ENCODE measurements at places on chromosomes 6 and 20.

DNA sequence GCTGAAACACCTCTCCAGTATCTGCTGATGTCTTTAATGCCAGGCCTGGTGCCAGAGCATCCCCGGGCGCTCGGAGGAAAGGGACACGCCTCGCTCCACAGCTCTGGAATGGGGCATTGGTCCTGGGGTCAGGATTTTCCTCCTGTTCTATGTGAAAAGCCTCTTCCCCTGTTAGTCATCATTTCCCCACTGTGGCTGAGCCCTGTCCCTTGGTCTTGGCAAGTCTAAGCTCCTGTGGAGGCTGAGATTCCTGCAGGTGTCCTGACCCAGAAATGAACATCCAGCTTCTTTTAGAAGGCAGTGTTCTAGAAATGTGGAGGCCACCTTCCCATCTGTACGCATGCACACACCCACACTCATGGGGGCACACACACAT, 19.4 kb downstream of the SYNDIG1 start:
- DNase-seq: no peak

DNA sequence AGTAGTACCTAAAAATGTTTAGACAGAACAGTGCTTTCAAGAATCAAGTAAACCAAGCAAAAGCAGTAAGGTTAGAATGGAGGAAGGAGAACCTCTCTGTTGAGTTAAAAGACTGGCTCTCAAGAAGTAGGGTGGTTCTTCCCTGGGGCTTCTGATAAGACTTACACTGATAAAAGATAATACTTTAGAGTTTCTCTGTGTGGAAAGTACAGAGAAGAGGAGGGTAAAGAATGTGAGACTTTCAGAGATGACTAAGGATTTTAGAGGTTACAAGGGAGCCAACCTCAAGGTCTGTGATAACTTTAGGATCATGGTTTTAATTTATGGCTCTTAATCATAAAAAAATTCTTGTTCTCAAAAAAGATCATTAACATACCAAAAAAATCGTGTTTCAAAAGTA, 30.9 kb upstream of the ALDH8A1 start:
- no peak for DNase-seq

- DNase-seq: no peak
Observed at GRCh38 chr20:21432911-21433310, 35.6 kb upstream of the NKX2-4 start.

- DNase-seq: no peak
Observed at GRCh38 chr20:24701668-24702067, 232.2 kb downstream of the SYNDIG1 start.

DNA sequence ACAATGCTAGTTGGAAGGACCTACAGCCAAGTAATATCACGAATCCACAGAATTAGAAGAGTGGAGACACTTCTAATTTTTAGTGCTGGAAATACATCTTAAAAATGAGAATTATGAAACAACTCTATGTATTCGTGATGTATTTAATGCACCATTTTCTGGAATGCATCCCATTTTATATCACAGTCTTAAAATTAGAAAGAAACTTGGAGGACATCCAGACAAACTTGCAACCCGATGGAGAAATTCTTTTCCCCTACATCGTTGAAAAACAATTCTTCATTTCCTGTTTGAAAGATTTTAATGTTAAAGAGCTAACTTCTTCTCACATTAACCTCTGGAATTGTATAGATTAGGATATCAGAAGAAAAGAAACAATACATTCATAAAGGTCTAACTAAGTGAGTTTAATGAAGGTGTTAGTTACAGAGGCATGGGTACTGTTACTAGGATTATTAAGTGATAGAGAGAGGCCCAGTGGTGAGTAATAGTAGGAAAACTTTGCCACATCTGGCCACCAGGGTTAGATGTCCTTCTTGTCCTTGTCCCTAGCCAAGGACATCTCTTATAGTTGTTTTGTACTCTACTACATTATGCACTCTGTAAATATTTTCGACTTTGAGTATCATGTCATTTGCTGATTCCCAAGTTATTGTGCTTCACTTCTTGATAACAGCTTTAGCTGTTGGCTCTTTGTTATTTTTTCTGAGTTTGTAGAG, 502.4 kb upstream of the PTCHD4 start:
- DNase-seq: no peak

- peak; percentile 71 for DNase-seq
Observed at GRCh38 chr20:2451939-2452732, 18.5 kb downstream of the SNRPB start.

GRCh38 chr6:91633374-91634111, 1046.7 kb upstream of the MAP3K7 start:
- DNase-seq: peak; percentile 13

DNA sequence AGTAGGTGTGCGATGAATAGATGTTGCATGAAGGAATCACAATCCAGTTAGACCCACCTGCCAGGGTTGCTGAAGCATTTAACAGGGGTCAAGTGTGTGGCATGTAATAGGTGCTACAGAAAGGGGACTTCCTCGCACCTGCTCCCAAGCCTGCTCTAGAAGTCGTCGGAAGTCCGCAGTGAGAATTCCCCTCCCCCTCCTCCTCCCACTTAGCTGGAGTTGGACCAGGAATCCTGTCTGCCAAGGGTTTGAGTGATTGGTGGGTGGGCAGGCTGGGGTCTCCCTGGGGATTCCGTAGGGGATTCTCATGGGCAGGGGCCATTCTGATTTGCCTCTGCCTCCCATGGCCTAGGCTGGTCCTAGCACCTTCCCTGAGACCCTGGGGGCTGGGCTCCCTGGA, 10.3 kb downstream of the SCRT2 start:
- DNase-seq: no peak

GRCh38 chr20:41167481-41168253, 30.3 kb downstream of the PLCG1 start:
- no peak for DNase-seq

GRCh38 chr20:36092398-36093024, 62.0 kb upstream of the EPB41L1 start:
- no peak for DNase-seq

- no peak for DNase-seq
Observed at GRCh38 chr6:1599469-1599868, 10.2 kb upstream of the FOXC1 start.

GRCh38 chr6:7811441-7811840, 85.5 kb downstream of the BMP6 start:
- DNase-seq: no peak

DNA sequence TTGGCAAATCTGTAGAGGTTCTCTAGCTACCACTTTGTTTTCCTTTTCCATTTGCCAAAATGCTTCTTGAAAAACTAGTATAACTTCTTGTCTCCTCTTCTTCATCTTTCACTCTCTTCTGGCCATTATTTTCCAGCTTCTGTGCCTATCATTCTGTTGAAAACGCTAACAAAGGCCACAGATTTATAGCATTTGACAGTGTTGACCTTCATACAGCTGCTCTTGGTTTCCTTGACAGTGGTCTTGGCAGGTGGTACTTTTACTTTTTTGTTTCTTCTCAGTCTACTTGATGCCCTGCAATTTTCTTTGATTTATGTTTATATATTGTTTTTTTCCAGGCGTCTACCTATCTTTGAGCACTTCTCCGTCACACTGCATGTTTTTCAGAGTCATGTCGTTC, 23.7 kb downstream of the TRMT11 start:
- no peak for DNase-seq

DNA sequence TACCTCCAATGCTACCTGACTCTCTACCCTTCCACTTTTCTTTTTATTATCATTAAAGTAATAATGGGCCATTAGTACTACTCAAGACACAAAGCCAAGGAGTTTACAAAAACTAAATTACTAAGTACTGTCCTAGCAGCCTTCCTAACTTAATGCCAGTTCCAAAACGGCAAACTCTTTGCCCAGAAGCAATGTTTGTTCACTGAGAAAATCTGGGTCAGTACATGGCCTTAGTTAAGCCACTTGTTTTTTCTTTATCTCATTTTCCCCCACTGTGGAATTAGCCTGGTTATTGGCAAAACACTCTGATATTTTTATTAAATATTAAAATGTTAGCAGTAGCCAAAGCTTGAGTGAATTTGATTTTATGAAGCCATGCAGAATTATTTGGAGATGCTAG, 242.4 kb downstream of the KCNQ5 start:
- no peak for DNase-seq

GRCh38 chr6:22364306-22364705, 67.5 kb upstream of the PRL start:
- no peak for DNase-seq

DNA sequence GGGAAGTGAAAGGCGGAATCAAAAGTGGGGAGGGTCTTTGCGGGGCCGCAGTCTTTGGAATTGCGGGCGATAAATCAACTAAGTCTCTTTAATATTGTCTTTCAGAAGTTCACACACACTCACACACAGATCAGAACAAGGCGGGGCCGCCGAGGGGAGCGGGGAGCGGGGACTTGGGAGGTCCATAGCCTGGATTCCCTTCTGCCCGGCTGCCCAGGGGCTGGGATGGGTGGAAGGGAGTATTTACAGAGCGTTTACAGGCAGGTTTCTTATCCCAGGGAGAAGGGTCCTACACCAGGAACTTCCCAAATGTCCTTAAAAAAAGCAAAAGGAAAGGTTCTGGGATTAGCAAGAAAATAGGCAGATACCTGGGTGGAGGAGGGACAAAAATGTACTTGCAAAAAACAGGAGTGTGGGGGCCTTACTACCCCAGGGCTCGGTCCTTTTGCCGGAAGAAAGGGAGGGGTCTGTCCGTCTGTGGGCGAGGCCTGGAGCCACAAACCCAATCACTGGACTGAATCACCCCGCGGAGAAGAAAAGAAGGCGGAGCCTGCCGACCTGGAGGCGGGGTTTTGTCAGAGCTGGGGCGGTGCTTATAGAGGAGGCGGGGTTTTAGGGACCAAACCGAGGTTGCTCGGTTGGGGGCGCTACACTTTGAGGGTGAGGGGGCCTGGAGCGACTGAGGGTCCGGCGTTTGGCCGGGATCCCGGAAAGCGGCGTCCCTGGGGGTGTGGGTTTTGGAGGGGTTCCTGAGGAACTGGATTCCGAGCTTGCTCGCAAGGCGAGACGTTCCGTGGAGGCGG, 3.2 kb downstream of the PRRT1 start:
- DNase-seq: no peak

DNA sequence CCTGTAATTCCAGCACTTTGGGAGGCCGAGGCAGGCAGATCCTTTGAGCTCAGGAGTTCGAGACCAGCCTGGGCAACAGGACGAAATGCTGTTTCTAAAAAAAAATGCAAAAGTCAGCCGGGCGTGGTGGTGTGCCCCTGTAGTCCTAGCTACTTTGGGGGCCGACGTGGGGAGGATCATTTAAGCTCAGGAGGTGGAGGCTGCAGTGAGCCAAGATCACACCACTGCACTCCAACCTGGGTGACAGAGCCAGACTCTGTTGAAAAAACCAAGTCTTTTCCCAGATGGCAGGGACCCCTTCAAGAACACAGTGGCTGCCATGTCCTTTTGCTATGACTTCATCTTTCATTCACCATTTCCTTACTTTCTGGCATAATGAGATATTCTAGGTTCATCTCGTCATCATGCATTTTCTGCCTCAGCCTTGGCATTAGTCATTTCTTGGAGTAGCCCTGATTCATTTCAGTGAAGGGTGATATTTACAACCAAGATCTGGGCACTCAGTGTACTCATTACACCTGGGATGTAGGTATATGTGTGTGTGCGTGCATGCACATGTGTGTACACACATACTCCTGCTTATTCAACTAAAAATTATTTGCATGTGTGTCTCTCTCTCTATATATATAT, 61.4 kb upstream of the TOX2 start:
- no peak for DNase-seq

GRCh38 chr6:136523196-136523595, 27.0 kb downstream of the MAP7 start:
- DNase-seq: peak; percentile 86

GRCh38 chr6:18656506-18656905, 269.4 kb downstream of the RNF144B start:
- DNase-seq: no peak

- DNase-seq: no peak
Observed at GRCh38 chr20:38962928-38963401, 821 bp downstream of the DHX35 start.

- DNase-seq: no peak
Observed at GRCh38 chr20:2386516-2387179, 5.9 kb downstream of the TGM6 start.

DNA sequence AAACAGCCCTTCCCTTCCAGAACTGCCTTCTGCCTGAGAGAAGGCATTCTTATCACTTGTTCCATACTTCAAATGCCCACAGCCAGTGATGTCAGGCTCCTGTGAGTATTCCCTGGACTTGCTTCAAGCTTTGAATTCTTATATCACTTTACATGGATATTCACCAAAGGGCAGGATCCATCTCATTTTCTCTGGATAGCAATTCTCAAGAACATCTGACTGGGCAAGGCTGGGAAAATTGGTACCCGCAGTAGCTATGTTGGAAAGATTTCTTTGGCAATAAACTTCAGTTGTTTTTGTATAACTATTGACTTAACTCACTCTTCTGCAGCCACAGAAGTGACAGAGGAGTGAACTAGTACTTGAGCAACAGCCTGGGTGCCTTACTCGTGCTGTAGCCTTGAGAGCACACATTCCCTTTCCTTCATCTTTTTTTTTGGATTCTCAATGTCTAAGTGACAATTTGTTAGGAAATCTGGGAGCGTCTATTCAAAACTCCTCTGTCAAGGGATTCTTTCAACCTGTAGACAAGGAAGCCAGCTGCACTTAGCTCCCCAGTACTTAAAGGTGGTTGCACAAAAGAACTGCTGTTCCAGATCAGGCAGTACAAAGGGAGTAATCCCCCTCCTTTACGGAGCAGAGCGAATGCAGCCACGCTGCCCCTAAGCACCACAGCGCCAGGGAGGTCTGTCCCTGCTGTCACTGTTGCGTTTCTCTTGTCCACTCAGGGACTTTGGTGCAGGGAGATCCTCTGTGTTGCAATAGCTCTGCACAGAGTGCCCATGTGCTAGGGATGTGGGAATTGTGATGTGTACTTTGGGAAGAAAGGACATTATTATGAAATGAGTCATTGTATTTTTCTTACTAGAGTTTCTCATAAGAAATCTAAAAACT, 69.6 kb downstream of the JAG1 start:
- peak; percentile 40 for DNase-seq

DNA sequence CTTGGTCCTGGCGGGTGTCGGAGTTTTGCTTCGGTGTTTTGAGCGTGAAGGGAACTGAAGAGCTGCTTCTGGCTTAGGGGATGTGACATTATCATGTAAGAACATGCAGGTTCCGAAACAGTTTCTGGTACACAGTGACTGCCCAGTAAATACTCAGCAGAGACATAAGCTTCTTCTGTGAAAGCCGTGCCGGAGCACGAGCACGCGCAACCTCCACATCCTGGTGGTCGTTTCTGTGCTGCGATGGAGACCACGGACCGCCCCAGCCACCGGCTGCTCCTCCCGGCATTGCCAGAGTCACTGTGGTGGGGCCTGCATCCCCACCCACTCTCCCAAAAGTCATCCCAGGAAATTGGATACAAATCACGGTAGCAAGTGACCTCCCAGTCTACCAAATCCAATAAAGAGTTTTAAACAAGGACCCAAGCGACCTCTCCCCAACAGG, 18.7 kb downstream of the KIF25 start:
- DNase-seq: no peak

- DNase-seq: no peak
Observed at GRCh38 chr6:151149793-151150192, 90.0 kb upstream of the AKAP12 start.
